ENCODE measurements at places on chromosomes 7 and 10. TPM values are rescaled to one million over a fixed set of nuclear protein-coding genes. Genes with fewer than 3 reads are reported as not detected.
A peak's percentile ranks its signal among the peaks of the same experiment; 100 is the strongest.

GRCh38 chr7:47314728-47315607 is 266.9 kb downstream of the TNS3 start:
- DNase-seq, result peak; percentile 65

DNA sequence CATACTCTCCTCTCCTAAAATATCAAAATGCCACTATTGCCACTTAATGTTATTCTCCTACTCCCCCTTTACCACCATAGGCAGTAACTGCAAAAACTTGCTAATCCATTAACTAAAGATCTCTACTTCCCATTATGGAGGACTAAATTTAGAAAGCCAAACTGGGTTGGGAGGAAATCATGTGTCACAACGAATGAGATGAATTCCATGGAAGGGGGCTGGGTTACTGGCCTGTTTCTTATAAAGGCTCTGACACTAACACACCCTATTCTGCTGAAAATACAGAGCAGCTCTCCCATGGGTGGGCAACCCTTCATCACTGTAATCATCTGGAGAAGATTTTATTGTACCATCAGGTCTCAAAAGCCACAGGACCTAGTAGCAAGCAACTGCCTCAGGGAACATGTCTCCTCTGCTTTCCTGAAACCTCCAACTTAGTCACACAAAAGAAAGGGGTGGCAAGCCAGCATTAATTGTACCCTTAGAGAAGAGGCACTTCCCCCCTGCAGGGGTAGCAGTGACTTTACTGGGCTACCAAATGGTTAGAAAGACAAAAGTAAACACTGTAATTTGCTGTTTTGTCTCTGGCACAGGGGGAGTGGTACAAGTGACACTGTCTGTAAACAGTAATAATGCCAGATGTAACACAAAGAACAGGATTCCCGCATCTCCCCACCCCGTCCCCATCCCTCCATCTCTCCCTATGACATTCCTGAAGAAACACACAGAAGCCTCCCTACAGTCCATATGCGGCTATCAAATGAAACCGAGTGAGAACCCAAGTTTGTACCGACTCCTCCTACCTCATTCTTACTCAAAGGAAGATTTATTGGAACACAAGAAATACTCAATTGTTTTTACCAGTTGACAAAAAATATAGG is 81.6 kb downstream of the ARMH3 start:
- DNase-seq, result no peak

Gene OIT3
- 0.13 TPM for total RNA-seq

Gene GAD2
- total RNA-seq, result not detected

Gene CYP2C8
- 3.4 TPM for total RNA-seq

GRCh38 chr7:35701287-35701900 is 6.5 kb upstream of the HERPUD2 start:
- no peak for DNase-seq

- no peak for DNase-seq
These were observed 112.2 kb upstream of the GALNT17 start for GRCh38 chr7:71019706-71020105.
